ENCODE measurements at places on chromosomes 11 and 22.

- peak; percentile 12 for DNase-seq
These were observed at the start of gene GNAZ for GRCh38 chr22:23070418-23071229. TSS of gene GNAZ (plus strand) at chr22:23070519. CDS start at chr22:23095696, 25,177 bp downstream.

GRCh38 chr11:35363854-35364780 lies 55.2 kb downstream of the SLC1A2 start:
- DNase-seq, result peak; percentile 97

DNA sequence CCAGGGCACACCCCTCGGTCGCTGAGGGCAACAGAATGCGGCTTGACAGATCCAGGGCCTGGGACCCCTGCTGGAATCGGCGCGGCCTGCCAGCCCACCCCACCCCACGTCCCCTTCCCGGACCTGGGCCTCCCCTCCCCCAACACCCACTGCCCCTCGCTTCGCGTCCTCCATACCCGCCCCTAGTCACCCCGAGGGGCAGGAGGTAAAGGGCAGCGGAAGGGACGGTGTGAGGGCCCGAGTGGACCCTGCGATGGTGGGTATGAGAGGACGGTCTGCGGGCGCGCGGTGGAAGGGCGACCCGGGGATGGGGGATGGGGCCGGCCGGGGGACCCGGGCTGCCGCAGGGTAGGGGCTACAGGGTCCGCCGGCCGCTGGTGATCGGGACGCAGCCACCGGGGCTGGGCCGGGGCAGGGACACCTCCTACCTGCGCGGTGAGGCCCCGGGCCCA lies 311 bp downstream of the APBB1 start:
- DNase-seq, result no peak

DNA sequence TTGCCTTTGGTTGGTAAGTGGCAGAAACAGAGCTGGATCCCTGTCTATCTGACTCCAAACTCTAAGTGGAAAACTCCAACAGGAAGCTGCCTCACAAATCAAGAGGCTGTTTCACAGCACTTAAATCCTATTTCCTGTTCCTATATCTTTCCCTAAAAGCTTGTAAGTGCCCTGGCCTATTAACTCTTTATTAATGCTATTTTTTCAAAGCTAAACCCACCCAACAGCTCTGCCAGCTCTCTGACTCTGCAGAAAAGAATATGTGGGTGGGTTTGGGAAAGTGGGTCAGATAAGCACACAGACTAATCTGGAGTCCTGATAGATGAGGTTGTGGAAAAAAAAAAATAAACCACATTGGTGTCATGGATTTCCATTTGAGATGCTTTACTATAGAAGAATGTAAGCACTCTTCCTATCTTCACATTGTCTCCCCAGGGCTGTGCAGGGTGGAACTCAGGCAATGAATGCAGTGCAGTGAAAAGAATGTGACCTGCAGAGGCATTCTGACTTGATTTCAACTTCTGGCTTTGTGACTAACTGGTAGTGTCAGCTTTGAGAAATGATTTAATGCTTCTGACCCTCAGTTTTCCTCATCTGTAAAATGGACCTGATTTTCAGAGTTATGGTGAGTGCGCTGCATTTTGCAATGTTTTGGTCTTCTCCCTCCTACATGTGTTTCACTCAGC lies 125.6 kb downstream of the AASDHPPT start:
- no peak for DNase-seq

DNA sequence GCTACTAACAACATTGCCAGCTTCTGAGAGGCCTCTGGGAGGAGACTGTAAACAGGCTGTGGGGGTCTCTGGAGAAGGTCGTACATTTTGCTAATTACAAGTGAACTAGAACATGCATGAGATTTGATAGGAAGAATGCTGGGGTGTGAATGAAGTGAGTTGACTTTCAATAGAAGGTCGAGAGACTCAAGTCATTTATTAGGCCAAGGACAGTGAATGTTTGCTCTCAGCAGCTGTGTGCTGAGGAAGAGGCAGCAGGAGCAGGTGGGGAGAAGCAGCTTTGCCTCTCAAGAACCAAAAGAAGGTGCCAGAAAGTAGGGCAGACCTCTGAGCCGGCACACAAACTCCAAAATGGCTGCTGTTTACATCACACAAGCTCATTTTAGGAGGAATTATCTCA lies 91.7 kb downstream of the PIWIL4 start:
- no peak for DNase-seq

GRCh38 chr11:119509282-119509841 lies 86.4 kb upstream of the THY1 start:
- DNase-seq, result peak; percentile 75

DNA sequence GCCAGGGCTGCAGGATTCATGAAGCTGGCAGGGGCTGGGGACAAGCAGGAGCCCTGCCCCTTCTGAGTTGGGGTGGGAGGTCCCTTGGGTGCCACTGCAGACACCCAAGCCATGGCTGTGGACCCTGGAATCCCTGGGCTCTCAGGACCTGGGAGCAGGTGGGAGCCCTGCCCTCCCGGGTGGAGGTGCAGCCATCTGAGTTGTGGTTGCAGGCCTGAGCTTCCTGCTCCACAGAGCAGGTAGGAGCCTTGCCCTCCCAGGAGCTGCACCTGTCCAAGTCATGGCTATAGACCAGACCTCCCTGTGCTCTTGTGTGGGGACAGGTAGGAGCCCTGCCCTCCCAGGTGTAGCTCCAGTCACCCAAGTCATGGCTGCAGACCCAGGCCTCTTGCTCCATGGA lies 113.5 kb downstream of the ARHGAP20 start:
- DNase-seq, result no peak

GRCh38 chr22:46761539-46762237 lies 762 bp upstream of the TBC1D22A start:
- no peak for DNase-seq

DNA sequence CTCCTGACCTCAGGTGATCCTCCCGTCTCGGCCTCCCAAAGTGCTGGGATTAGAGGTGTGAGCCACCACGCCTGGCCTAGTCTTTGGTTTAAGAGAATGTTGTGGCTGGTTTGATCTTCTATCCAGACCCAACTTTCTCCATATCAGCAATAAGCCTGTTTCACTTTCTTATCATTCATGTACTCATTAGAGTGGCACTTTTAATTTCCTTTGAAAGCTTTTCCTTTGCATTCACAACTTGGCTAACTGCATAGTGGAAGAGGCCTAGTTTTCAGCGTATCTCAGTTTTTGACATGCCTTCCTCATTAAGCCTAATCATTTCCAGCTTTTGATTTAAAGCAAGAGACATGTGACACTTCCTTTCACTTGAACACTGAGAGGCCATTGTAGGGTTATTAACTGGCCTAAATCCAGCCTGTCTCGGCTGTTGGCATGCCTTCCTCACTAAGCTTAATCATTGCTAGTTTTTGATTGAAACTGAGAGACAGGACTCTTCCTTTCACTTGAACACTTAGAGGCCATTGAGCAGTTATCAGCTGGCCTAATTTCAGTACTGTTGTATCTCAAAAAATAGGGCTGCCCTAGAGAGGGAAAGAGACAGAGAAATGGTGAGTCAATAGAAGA lies 13.1 kb upstream of the RPL3 start:
- DNase-seq, result peak; percentile 27

- peak; percentile 98 for DNase-seq
These were observed 7.7 kb upstream of the PHRF1 start for GRCh38 chr11:568306-569157.

- no peak for DNase-seq
These were observed 69.5 kb downstream of the DBX1 start for GRCh38 chr11:20090654-20091374.

GRCh38 chr11:2929950-2930703 lies 907 bp upstream of the PHLDA2 start:
- DNase-seq, result peak; percentile 71

DNA sequence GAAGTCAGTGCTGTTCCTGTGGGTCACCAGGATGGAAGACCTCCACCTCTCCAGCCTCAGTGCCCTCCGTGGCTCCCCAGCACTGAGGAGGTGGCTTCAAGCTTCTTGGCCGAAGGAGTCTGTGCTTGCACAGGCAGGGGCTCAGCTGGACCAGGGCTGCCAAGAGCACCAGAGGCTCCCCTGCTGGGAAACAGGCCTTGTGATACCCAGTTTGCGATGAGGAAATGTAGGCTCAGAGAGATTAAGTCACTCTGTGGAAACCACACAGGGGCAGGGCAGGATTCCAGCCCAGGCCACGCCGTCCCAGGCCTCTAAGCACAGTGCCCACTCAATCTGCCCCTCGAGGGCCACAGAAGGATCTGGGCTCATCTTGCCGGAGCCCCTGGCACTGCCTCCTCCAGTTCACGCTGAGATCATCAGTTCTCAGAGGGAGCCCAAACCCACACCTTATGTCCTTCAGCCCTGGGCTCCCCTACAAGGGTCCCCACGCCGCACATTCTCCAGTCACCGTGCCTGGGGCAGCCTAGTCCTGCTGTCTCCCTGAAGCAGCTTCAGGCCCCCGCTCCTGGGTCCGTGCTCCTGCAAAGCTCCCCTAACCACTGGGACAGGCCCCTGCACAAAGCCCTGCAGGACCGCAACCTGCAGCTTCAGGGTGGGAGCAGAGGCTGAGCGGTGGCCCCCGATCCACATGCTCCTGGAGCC lies 21.6 kb downstream of the ANO1 start:
- peak; percentile 60 for DNase-seq

GRCh38 chr11:113394919-113395318 lies 7.3 kb downstream of the ANKK1 start:
- DNase-seq, result no peak

DNA sequence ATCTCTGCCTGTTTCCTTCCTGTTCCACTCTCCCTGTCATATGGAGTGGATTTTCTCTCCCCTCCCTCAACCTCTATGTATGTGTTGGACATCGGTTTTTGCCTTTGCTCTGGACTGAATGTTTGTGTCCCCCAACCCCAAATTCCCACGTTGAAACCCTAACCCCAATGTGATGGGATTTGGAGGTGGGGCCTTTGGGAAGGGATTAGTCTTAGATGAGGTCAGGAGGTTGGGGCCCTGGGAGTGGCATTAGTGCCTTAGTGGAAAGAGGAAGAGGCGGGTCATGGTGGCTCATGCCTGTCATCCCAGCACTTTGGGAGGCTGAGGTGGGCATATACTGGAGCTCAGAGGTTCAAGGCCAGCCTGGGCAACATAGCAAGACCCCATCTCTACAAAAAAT lies 11.6 kb downstream of the TP53AIP1 start:
- no peak for DNase-seq

- no peak for DNase-seq
These were observed 23.3 kb downstream of the RRAS2 start for GRCh38 chr11:14335712-14336111.

- no peak for DNase-seq
These were observed 27.9 kb downstream of the GLB1L2 start for GRCh38 chr11:134359646-134360045.

DNA sequence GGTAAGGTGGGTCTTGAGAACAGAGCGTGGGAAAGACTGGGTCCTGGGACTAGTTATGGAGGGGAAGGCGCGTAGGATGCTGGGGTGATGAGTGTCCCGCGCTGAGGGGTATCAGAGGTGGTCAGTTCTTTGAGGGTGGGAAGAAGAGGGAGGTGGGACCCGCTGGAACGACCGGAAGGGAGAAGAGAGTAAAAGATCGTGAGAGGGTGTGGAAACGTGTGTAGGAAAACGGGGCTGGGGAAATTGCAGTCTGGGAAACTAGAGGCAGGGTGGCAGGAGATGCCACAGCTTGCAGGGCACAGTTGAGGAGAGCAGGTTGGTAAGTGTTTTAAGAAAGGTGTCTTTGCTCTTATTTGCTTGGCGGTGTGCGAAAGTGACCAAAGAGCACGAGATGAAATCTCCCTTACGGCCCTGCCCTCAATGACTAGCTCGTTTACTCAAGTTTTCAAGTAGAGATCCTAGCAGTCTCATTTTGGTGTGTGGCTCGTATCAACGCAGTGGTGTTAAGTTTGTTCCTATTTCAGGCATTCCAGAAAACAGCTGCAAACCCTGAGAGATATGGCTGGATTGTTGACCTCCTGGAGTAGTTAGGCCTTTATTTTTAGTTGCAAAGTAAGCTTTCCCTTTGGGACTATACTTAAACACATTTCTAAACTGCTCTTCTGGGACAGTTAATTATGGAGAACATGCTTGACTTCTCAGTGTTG lies 615 bp downstream of the STT3A start:
- peak; percentile 70 for DNase-seq

DNA sequence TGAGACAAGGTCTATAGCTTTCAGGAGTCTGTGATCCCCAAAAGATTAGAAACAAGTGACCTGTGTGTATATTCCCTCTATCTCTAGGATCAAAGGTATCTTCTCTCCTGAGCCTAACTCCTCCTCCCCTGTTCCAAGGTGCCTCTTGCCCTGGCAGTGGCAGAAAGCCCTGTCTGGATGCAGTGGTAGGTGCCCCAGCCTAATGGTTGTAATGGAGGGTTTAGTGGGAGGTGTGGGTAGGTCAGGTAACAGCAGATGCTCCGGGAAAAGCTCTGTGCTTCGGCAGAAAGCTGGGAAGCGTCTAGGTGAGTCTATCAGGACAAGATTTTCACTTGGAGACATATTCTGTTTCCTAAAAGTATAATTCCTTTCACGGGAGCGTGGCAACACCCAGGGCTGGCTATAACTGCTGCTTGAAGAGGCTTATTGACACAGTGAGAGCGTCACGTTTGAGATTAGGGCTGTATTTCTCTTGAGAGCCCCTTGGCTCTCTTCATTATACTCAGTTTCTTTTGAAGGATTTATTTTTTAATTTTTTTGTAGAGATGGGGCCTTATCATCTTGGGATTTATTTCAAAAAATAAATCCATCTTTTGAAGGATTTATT lies 49.5 kb downstream of the PRR5L start:
- no peak for DNase-seq

DNA sequence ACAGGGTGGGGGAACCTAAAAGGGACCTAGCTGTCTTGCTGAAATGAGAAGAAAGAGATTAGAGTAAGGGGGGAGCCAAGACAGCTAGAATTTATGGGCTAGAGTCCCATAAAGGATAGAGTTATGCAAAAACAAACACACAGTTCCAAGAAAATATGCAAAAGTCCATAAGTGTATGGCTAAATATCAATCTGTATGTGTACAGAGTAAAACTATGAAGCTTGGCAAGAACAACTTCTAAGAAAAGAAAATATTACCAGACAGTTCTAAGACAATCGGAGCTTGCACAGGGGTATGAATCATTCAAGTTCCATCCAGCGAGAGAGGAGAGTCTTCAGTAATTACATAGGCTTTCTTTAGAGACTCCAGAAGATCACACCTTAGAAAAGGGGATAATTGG lies 41.8 kb downstream of the GDPD4 start:
- peak; percentile 62 for DNase-seq

- peak; percentile 74 for DNase-seq
These were observed 47.4 kb upstream of the BIRC3 start for GRCh38 chr11:102269927-102270326.

DNA sequence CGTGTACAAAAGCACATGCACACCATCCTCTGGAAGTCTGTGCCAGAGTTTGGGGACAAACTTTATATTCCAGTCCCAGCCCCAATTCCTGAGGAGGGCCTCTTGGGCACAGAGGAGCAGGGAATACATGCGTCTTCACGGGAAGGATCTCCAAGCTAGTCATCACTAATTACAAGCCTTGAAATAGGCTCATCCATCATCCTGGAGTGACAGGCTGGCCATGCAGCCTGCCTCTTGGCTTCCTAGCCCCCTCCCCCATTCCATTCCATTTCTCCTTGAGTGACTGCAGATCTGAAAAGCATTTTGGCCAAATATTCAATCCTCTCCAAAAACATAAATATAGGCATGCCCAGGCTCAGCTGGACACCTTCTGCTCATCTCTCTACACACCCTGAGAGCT lies 24.8 kb downstream of the SERPING1 start:
- DNase-seq, result no peak
